ENCODE measurements at places on chromosomes 16 and 17.

DNA sequence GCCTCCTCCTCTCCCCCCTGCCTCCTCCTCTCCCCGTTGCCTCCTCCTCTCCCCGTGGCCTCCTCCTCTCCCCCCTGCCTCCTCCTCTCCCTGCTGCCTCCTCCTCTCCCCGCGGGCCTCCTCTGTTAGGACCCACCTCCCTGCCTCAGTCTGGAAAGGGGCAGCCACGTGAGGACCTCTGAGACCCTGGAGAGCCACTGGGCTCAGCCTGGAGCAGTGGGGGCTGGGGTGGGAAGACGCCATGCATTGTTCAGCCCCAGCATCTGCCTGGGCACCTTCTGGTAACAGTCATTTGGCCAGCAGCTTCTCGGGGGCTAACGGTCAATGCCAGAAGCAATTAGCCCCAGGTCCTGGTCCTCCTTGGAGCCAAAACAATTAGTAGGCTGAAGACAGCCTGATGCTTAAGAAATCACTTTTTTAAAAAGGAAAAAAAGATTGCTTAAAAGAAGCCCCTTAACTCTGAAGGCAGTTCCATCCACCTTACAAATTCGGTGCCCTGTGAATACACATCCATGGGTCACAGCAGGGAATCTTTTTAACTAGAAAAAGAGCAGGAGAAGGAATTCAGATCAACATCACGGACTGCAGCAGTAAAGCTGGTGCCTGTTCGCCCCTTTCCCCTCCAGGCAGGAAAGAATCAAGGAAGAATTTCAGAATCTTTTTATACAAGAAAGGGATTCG lies 29.8 kb downstream of the NXN start:
- no peak for DNase-seq

- DNase-seq, result no peak
Measured at GRCh38 chr16:61909074-61909473, 127.2 kb downstream of the CDH8 start.

DNA sequence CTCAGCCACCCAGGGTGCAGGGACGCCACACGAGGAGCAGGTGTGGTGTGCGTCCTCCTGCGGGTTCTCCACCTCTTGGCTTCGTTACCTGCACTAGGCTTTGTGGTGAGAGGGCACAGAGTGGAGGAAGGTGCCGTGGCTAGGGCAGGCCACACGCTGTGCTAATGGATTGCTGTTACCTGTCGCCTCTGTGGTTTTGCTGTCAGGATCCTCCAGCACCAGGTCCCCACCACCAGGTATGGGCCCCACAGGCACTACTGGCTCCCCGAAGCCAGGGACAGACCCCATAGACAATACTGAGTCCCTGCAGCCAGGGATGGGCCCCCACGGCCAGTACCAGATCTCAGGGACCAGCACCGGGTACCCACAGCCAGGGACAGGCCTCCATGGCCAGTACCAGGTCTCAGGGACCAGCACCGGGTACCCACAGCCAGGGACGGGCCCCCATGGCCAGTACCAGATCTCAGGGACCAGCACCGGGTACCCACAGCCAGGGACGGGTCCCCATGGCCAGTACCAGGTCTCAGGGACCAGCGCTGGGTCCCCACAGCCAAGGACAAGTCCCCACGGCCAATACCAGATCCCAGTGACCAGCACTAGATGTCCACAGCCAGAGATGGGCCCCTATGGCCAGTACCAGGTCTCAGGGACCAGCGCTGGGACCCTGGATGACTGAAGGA lies 315.6 kb downstream of the SEC14L1 start:
- DNase-seq, result no peak

GRCh38 chr17:69428252-69428980 lies 13.9 kb downstream of the MAP2K6 start:
- no peak for DNase-seq

- DNase-seq, result no peak
Measured at GRCh38 chr16:23734176-23734893, 20.5 kb upstream of the CHP2 start.

DNA sequence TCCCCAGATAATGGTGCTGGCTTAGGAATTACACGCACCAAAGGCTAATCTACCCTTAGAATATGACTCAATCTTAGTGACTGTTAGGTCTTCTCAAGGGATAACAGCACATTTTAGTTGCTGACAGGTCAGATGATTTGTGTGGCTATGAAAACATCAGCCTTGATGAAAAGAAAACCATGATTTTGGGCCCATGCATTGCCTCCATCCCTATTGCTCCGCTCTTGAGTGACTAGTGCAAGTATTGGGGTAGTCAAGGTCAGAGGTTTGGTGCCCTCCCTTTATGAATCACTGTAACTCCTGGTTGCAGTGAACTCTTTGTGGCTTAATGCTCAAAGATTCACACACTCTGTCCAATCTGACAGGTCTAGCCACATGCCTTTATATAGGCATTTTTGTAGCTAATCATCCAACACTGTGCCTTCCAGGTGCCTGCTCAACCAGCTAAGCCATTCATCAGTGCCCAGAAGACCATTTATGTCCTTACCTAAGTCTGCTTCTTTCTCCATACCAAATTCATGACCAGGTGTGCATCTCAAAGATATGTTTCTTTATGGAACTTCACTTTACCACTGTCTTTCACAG lies 251.6 kb downstream of the KCNJ2 start:
- no peak for DNase-seq

DNA sequence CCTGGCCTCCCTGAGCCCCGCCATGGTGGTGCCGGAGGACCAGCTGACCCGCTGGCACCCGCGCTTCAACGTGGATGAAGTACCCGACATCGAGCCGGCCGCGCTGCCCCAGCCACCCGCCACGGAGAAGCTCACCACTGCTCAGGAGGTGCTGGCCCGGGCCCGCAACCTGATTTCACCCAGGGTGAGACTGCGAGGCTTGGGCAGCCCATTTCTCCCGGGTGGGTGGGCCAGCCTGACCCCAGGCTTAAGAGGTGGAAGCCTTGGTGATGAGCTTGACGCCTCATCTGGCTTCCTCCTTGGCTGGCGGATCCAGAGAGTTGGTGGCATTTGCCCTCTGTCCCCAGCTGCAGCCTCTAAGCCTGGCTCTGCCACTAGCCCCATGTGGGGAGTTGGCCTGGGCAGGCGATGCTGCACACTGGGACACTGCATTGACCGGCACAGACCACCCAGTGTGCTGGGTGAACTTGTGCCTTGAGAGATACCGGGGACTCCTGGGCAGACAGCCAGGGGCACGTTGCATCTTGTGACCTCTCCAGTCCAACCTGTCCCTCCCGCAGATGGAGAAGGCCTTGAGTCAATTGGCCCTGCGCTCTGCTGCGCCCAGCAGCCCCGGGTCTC lies 3.0 kb downstream of the CDT1 start:
- DNase-seq, result no peak

DNA sequence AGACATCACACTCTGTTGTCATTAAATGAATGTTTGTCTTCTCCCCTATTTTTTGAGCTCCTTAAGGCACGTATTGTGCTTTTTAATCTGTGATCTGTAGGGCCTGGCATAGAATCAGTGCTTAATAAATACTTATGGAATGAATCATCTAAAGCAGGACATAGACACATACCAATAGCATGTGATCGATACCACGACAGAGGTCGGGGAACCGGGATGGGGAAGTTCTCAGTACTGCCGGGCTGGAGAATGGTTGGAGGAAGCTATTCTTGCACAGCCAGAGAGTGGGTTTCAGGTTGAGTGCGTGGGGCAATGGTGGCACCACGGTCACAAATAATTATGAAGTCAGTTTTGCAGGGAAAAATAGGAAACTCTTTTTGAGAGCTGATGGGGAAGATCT lies 26.8 kb downstream of the NLRP1 start:
- DNase-seq, result no peak

GRCh38 chr17:76943781-76944213 lies 75.6 kb downstream of the MGAT5B start:
- DNase-seq, result no peak

DNA sequence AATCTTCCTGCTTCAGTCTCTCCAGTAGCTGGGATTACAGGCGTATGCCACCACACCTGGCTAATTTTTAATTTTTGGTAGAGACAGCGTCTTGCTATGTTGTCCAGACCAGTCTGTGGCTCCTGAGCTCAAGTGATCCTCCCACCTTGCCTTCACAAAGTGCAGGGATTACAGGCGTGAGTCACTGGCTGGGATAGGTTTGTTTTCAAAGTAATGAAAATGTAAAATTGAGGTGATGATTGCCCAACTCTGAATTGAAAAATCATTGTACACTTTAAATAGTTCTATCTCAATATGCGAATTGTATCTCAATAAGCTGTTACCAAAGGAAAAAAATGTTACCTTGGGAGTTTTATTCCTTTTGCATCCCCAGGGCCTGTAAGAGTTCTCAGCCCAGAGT lies 1.2 kb upstream of the AMFR start:
- DNase-seq, result no peak

DNA sequence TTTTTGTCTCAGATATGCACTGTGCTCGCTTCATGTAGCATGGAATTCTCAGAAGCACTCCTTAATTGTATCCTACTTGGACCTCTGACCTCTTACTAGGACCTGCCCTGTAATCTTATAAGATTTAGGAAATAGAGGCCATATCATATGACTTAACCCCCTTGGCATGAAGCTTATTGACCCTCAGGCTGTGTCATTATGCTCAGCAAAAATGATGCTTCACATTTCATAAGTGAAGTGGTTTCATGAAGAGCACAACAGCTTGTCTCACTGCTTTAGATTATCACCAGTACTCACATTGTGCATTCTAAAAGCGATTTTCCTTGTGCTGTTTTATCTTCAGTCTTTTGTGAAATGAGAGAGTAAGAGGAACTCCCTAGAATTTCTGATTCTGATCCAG lies 6.4 kb downstream of the PHKB start:
- no peak for DNase-seq

GRCh38 chr16:50297301-50298074 lies 31.1 kb downstream of the ADCY7 start:
- DNase-seq, result peak; percentile 9

- no peak for DNase-seq
Measured at GRCh38 chr17:9661027-9661426, 15.7 kb downstream of the USP43 start.

DNA sequence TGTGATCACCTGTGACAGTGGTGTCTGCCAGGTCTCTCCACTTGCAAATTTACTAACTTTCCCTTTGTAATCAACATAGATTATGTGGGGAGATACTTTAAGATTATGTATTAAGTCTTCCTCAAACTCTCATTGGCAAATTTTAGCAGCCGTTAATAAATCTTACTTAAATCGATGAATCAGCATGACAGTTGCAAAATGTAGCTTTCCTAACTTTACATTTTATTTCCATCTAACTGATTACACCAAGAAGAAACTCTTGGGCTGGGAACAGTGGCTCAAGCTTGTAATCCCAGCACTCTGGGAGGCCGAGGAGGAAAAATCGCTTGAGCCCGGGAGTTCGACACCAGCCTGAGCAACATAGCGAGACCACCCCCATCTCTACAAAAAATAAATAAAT lies 23.3 kb upstream of the CPNE2 start:
- no peak for DNase-seq

- DNase-seq, result no peak
Measured at GRCh38 chr16:87342978-87343752, 26.0 kb upstream of the C16orf95 start.

- no peak for DNase-seq
Measured at GRCh38 chr17:71428897-71429296, 691.9 kb upstream of the SOX9 start.

DNA sequence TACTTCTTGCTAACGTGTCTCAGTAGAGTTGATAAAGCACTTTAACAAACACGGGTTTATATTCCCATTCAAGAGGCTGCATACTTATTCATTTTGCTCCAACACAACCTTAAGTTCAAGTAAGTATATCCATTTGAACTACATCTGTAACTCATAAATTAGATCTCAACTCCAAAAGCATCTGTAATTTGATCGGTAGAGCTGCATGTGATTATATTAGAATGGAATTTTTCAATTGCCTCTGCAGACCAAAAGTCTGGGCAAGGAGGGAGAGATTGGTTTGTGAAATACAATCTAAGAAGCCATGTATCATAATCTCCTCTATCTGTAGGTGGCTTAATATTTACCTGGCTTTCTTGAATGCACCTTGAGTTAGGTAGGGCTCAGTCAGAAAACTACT lies 371.0 kb downstream of the RBFOX1 start:
- no peak for DNase-seq

DNA sequence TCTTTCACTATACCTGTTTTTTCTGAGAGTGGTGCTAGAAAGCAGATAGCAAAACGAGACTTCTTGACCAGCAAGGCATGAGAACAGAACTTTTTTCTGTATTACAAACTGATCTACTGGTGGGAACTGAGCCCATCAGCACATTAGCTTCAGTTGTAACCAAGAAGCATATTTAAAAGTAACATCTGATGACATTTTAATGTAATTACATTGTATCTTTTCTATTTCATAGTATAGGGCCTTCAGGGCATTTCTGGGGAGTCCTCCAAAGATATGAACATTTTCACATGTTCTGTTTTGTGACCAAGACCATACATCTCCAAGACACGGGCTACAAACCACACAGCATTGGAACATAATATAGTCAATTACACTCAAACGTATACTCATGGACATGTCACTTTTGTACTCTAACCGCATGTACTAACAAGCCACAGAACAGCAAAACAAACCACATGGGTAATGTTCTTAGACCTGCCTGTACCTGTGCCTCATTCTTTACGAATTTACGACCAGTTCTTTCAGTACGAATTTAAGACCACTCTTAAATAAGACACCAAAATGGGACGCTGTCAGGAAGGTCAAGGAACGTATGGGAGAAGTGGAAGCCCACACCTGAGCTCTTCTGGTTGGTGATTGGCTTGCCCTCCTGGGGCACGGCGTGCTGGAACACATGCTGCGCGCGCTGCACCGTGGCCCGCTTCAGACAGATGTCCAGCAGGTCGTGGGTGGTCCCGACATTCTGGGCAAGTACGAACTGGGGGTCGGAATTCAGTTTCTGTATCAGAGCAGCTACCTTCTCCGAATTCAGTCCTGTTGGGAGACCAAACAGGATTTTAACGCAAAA lies 825 bp downstream of the BLMH start:
- DNase-seq, result peak; percentile 24

DNA sequence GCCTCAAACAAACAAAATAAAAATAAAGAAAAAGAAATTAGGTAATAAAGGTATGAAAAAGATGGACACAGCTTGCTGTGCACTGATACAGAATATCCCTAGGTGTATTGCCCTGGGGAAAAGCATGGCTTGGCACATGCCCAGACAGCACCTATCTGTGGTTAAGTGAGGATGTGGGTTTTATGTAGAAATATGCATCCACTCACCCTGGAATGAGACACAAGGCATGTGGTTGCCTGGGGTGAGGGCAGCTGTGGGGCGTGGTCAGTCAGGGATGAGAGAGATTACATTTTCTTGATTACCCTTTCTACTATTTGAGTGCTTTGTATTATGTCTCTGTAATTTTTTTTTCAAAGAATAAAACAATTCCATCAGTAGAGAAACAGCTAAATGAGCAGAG lies 6.9 kb downstream of the PLLP start:
- DNase-seq, result peak; percentile 53

GRCh38 chr17:81517339-81518112 lies 4.9 kb upstream of the ACTG1 start:
- peak; percentile 71 for DNase-seq
